HuH-7 (cell line): ENCODE measurements at places on chromosomes 1 and 21.
A peak's percentile ranks its signal among the peaks of the same experiment; 100 is the strongest.

GRCh38 chr1:44237721-44238457, 24.6 kb downstream of the DMAP1 start:
- DNase-seq: peak; percentile 95

- no peak for DNase-seq
These were observed 46.0 kb downstream of the OPTC start for GRCh38 chr1:203539831-203540546.

DNA sequence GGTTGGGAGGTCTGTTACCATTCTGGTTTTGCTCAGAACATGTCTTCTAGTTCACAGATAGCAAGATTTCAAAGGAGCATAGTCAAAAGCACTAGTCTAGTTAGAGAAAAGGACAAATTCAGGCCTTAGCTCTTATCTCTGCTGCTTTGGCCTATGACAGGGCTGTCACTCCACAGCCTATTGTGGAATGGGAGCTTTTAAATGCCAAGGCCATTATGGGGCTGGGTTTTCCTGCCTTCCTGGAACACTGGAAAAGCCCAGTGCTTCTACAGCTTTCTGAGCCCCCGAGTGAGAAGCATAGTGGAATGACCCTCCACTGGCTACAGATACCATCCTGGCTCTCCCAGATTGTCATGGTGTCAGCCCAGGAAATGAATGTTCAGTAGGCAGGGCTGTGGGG, 9.3 kb downstream of the MTFR1L start:
- DNase-seq: no peak

DNA sequence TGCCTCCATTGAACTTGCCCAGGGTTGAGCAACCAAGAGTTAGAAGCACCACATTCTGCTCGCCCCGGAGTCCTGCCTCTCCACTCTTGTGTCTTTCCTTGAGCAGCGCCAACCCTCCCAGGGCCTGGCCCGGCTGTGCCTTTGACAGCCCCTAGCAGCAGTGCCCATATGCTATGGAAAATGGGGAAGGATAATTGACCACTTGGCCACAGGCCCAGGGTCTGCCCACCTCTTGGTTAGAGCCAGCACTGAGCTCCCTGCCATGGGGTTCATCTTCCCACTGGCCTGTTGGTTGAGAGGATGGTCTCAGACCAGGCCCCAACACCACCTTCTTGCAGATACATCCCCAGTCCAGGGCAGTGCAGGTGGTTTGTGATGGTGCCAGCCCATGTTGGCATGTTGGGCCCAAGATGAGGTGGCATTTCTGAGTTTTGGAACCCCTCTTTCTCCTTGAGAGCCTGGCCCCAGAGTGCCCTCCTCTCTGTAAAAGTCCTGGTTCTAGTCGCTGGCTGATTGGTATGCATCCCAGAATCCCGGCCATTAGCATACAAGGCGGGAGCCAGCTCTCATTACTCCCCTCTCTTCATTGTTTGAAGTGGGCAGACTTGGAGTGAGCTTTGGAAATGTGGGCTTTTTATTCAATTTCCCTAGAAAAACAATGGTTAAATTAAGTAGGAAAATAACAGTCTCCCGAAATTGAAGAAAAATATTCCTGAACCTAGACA, 7.6 kb downstream of the ARHGEF10L start:
- DNase-seq: no peak

- no peak for DNase-seq
These were observed 380.6 kb upstream of the ZRANB2 start for GRCh38 chr1:71461416-71461815.

GRCh38 chr1:212473729-212474128, 41.0 kb downstream of the NENF start:
- no peak for DNase-seq

- DNase-seq: no peak
These were observed 9.9 kb upstream of the TSNAX start for GRCh38 chr1:231518485-231519034.

- no peak for DNase-seq
These were observed 4.4 kb downstream of the ST7L start for GRCh38 chr1:112614460-112615065.

GRCh38 chr1:77509051-77509492, 173.4 kb downstream of the ZZZ3 start:
- no peak for DNase-seq

- no peak for DNase-seq
These were observed 75.3 kb upstream of the LYST start for GRCh38 chr1:235941876-235942624.

- no peak for DNase-seq
These were observed 20.2 kb upstream of the HTR1D start for GRCh38 chr1:23237508-23237907.

- DNase-seq: peak; percentile 39
These were observed 1.0 kb downstream of the ST6GALNAC5 start for GRCh38 chr1:76868154-76868882.

GRCh38 chr21:25390701-25391100, 216.6 kb downstream of the MRPL39 start:
- no peak for DNase-seq

GRCh38 chr21:41567901-41568510, 60.0 kb upstream of the TMPRSS2 start:
- DNase-seq: no peak

- DNase-seq: no peak
These were observed 34.9 kb downstream of the ETS2 start for GRCh38 chr21:38840456-38841300.

GRCh38 chr1:24081190-24081589, 30.7 kb downstream of the MYOM3 start:
- no peak for DNase-seq

- no peak for DNase-seq
These were observed 10.2 kb upstream of the OBSCN start for GRCh38 chr1:228197555-228198147.

DNA sequence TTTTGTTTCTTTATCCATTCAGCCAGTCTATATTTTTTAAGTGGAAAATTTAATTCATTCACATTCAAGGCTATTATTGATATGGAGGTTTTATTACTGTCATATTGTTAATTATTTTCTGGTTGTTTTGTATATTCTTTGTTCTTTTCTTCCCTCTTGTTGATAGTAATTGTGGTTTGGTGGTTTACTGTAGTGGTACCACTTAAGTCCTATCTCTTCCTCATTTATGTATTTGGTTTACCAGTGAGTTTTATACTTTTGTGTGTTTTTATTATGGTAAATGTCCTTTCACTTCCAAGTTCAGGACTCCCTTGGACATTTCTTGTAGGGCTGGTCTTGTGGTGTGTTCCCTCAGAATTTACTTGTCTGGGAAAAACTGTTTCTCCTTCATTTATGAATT, 28.1 kb upstream of the PM20D1 start:
- DNase-seq: no peak

- DNase-seq: no peak
These were observed 177.0 kb downstream of the HS2ST1 start for GRCh38 chr1:87091425-87091824.

DNA sequence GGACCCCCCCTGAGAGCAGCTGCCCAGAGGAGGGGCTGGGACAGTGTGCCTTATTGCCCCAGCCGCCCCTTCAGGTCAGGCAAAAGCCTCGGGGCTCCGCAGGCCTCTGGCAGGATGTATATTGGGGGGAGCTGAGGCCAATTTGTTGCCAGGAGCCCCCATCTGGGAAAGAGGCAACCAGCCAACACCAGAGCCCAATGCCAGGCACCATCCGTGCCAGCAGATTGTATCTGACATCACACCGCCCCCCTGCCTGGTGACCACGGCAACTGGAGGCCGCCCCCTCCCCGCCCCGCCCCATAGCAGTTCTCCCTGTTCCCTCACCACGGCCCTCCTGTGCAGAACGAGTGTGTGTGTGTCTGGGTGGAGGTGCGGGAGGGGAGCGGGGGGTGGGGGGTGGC, 3.6 kb upstream of the PLEKHG5 start:
- DNase-seq: no peak
